ENCODE measurements at places on chromosomes 7 and 10.

DNA sequence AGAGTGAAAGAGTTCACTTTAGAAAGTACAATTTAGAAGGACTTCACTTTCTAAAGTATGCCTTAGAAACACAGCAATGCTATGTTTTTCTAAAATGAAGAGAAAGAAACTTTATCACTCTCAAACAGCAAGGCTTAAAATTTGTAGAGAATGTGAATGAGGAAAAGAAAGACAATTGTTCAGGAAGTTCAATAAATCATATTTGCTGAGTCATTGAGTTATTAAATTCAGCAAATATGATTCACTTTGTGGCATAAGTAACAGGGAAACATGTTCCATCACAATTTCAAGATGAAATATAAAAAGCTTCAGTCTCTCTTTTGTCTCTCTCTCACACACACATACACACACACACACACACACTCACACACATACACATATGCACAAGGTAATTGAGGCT lies 187.9 kb downstream of the PCDH15 start:
- DNase-seq, result no peak

- DNase-seq, result no peak
Measured at GRCh38 chr10:48231699-48232315, 42.7 kb downstream of the FRMPD2 start.

GRCh38 chr10:71433768-71434744 lies 37.3 kb downstream of the CDH23 start:
- no peak for DNase-seq

DNA sequence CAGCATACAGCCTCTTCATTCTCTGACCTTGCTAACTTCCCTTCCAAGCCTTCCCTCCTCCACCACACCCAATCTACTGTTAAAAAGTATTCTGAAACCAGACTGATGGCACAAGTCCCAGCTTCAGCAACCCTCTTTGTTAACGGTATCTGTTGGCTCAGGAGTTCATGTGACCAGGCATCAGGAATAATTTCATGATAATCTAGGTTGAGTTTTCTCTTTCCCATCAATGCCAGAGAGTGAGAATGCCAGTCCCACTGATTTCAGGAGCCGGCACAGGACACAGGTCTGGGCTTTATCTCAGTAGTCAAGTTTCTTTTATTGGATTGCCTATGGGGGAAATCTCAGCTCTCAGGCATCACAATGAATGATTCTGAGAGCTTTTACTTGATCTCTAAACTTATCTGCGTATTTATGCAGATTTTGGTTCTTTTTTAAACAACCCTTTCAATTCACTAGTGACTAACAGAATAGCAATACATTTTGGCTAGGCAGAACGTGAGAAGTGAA lies 231.0 kb upstream of the LYZL1 start:
- DNase-seq, result no peak

DNA sequence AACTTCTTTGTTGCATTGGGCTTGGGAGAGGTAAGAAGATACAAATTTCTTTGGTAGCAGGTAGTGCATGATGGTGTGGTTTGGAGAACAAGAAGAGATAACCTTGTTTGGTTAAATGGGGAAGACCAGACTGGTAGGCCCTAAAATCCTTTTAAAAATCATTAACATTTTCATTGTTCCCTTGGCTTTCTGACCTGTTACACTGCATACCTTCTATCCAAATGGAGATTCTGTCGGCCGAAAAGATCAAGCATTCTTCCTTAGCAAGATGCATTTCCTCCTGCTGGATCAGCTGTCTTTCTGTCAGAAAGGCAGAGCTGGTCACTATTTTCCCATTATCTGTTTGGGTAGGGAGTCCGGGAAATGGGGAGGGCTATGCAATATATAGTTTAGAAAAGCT lies 33.7 kb downstream of the AGK start:
- no peak for DNase-seq

DNA sequence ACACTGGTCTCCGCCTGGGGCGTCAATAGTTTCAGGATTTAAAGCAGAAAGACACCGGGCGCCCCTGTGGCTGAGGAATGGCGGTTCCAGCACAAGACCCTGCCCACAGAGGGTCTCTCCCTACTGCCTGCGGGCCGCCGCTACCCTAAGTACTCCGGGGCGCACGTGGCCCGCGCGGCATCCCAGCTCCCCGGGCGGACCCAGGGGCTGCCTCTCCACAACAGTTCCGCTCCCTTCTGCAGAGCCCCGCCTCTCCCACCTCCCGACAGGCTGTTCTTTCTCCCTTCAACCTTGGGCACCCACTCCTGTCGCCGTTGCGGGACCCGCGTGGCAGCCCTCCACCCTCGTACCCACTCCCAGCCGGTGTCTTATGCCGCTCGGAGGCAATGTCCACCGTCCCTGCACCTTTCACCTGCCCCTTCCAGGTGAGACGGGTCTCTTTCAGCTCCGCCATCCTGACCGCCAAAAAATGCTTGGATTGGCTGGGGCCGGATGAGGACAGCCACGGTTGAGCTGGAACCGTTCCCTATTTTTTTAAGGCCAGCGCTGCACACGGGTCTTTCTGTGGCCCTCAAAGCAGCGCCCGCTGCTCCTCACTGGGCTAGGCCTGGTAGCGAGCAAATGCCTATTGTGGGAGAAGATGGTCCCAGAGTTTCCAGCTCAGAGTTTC lies 1.6 kb upstream of the NKX2-3 start:
- DNase-seq, result no peak

GRCh38 chr7:48305661-48306060 lies 134.4 kb downstream of the ABCA13 start:
- no peak for DNase-seq

DNA sequence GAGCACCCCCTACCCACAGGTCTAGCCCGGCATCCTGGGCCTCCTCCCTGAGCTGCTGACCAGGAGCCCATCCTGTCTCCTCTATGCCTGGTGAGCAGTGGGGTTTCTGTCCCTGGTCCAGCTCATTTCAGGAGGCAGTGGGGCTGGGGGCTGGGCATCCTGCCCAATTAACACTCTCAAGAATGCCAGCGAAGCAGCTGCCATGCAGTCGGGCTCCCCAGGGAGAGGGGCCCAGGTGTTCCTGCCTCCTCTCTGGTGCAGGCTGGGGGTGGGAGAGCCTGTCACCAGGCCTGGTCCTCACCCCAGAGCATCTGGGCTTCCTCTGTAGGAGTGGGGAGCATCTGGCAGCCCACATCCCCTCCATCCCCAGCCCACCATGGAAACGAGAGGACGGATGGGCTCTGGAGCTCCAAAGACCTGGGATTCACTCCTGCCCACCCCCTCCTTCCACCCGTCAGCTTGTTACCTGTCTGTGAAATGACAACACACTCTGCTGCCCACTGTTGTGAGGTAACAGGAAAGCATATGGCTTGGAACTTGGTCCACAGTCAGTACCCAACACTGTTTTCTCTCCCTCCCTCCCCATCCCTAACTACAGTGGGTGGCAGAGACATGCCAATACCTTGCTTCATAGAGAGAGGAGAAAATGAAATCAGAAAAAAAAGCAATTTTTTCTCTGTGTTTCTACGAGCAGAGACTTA lies 69.1 kb downstream of the SLIT1 start:
- no peak for DNase-seq

GRCh38 chr7:116226664-116227063 lies 16.3 kb downstream of the TES start:
- no peak for DNase-seq

- DNase-seq, result no peak
Measured at GRCh38 chr7:78377532-78377931, 579.0 kb downstream of the PHTF2 start.

GRCh38 chr10:132375116-132375794 lies 21.7 kb upstream of the PWWP2B start:
- DNase-seq, result no peak

DNA sequence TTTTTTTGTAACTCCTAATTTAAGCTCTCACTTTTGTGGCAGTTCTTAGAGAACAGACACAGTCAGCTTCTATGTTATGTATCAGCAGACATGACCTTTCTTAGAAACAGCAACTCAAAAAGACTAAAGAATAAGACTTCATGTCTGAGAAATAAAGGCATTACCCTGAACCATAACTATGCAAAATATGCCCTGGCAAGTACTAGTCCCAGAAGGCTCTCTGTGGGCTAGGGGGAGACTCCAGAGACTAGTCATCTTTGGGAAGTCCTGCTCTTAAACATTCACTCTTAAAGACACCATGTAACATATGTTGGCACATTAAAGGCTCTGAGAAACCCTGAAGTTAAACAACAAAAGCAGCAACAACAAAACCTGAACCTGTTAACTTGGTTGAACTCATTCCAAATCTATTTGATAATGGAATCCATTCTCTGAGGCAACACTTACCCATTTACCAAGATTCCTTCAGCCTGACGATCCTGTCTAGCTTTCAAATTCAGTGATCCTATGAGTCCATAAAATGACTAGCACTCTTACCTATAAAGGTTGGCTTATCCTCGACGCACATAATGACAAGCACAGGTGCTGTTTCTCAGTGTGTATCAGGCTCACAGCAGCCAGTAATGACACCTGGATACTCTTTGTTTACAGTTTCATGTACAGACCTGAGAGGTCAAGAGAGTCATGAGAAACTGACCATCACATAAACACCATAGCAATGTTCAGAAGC lies 62.3 kb downstream of the OSBPL3 start:
- no peak for DNase-seq

- no peak for DNase-seq
Measured at GRCh38 chr10:107444443-107444842, 279.9 kb upstream of the SORCS1 start.

DNA sequence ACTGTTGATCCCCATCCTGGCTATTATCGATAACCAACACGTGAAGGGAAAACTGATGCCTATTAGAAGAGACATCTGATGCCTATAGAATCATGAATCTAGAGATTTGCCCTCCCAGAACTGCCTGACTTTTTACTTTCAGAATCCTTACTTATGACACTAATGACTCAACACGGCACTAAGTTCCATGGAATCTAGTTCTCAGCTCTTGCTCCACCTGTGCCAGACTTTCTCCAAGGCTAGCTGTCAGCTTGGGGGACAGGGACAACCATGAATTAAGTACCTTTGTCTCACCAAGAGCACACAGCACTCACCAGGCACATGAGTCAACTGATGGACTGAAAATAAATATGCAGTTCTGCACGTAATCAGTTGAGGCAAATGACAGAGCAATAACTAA lies 184.2 kb downstream of the FRMD4A start:
- DNase-seq, result no peak

DNA sequence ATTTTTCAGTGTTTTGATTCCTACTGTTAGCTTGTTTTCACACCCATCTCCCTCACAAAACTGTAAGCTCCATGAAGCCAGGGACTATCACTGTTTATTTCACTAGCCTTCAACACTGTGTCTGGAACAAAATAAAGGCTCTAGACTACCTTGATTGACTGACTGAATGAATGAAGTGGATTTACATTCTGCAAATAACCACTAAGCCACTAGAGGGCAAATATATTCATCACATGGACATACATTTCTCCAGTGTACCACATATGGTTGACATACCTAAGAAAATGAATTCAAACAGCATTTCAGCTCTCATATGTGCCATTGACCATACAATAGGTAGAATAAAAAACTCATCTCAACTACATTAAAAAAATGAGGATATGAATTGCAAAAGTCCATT lies 185.9 kb downstream of the RAB11FIP2 start:
- peak; percentile 52 for DNase-seq

DNA sequence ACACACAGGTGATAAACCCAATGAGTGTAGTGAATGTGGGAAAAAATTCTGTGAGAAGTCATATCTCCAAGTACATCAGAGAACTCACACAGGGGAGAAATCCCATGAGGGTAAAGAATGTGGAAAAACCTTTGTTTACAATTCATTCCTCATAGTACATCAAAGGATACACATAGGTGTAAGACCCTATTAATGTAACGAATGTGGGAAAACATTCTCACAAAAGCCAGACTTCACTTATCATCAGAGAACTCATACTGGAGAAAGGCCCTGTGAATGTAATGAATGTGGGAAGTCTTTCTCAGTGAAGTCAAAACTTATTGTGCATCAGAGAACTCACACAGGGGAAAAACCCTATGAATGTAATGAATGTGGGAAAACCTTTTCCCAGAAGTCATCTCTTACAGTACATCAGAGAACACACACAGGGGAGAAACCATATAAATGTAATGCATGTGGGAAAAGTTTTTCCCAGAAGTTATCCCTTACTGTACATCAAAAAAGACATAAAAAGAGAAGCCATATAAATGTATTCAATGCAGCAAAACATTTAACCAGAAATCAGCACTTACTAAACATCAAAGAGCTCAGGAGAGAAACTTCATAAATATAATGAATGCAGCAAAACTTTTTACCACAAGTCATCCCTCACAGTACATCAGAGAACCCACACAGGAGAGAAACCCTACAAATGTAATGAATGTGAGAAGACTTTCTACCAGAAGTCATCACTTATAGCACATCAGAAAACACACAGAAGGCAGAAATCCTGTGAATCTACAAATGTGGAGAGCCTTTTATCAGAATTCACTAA lies 49.8 kb downstream of the ZNF239 start:
- DNase-seq, result no peak

- DNase-seq, result peak; percentile 72
Measured at GRCh38 chr7:117458977-117459583, 20.7 kb upstream of the CFTR start.

GRCh38 chr7:28630350-28630749 lies 218.0 kb downstream of the CREB5 start:
- no peak for DNase-seq

DNA sequence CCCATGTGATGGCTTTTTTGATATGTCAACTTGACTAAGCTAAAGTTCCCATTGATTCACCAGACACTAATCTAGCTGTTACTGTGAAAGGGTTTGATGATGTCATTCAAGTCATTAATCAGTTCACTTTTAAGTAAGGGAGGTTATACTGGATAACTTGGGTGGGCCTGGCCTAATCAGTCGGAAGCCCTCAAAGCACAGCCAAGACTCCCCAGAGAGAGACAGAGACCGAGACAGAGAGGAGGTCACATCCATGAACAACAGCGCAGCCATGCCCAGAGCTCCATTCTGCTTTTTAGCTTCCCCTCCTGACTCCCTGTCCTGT lies 103.4 kb downstream of the TRIL start:
- DNase-seq, result no peak

DNA sequence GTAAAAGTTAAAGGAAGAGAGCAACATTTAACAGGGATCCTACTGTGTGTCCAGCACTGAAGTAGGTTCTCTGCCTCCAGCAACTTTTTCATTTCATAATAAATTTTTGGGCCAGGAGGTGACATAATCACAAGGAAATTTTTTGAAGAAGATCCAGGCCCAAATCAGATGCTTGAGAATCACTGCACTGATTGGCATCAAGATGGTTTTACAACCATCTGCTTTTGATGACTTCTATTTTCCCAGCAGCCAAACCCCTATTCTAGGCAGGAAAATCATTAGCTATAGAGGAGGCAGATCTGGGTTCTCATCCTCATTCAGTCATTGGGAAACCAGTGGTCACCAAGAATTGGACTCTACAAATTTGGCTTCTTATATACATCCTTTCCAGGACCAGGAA lies 79.0 kb downstream of the ARL4A start:
- no peak for DNase-seq

GRCh38 chr10:61329854-61330253 lies 123.3 kb downstream of the TMEM26 start:
- no peak for DNase-seq

GRCh38 chr7:1170741-1171501 lies 10.9 kb upstream of the ZFAND2A start:
- no peak for DNase-seq
